LoVo (cell line): ENCODE measurements at places on chromosomes 2 and 18.

- no peak for DNase-seq
Measured at GRCh38 chr2:40038646-40039045, 259.6 kb upstream of the THUMPD2 start.

DNA sequence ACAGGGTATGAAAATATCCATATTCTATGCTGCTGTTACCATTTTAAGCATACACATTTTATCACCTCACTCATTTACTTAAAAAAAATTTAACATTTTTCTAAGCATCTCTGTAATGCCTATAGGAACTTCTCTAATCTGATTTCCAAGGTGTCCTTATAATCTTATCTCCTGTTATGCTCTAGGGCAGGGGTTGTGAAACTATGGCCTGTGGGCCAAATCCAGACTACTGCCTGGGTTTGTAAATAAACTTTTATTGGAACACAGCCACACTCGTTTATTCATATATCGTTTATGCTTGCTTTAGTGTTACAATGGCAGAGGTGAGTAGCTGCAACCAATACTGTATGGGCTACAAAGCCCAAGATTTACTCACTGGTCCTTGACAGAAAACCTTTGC, 151.6 kb downstream of the RAPGEF4 start:
- DNase-seq, result no peak

- no peak for DNase-seq
Measured at GRCh38 chr2:129233751-129234406, 745.6 kb upstream of the RAB6C start.

- peak; percentile 55 for DNase-seq
Measured at GRCh38 chr2:168849610-168850009, 40.6 kb downstream of the SPC25 start.

DNA sequence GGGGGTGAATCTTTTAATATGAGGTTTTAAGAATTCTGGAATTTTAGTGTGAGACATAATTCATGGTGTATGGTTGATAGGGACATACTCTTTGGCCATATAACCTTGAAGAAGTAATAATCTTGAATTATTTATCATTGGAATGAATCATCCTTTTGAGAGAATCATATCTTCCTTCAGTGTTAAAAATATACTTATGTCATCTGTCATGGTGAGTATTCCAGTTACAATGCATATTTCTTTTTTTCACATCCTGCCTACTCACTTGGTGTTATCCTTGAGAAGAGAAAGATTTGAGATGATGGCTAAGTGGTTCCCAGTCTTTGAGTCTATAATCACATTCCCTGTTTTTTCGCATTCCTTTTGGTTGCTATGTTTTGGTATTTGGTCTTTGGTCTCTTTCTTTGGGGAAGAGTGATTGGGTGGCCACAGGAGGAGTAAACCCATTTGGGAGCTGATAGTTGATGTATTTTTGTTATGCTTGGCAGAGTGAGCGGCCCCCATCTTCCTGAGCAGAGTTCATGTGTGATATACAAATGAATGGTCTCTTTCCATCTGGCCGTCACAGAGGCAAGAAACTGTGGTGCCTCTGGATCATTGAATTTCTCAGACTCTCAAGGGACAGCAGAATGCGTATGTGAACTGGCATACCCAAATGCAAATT, 21.6 kb downstream of the ASAP2 start:
- DNase-seq, result no peak

DNA sequence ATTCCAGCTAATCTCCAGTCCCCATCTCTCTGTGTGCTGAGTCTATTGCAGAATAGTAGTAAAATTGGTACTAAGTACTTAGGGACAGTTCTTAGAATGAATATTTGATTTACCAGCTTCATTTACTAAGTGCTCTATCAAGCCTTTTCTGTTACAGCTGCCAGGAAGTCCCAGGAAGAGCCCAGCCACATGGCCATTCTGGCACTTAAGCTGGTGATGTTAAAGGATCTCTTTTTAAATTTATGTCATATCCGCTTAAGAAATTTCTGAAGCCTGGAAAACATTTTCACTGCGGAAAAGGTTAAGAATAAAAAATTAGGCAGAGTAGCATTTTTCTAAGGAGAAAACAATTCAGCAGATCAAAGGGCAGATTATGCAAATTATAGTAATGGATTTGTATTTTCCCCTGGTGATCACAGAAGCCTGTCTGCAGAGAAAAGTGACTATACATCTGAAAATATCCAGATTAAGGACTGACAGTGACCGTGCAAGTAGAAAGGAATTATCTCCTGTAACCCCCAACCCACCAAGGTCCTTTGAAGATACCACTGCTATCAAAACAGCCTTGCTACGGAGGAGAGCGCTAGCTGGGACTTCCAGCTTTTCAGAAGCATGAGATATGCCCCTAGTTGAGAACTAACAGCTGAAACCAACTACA, 260.8 kb downstream of the SH3BP4 start:
- no peak for DNase-seq

- no peak for DNase-seq
Measured at GRCh38 chr2:24012521-24013188, 2.8 kb downstream of the MFSD2B start.

GRCh38 chr2:105373895-105374401, 24.9 kb downstream of the FHL2 start:
- DNase-seq, result no peak

DNA sequence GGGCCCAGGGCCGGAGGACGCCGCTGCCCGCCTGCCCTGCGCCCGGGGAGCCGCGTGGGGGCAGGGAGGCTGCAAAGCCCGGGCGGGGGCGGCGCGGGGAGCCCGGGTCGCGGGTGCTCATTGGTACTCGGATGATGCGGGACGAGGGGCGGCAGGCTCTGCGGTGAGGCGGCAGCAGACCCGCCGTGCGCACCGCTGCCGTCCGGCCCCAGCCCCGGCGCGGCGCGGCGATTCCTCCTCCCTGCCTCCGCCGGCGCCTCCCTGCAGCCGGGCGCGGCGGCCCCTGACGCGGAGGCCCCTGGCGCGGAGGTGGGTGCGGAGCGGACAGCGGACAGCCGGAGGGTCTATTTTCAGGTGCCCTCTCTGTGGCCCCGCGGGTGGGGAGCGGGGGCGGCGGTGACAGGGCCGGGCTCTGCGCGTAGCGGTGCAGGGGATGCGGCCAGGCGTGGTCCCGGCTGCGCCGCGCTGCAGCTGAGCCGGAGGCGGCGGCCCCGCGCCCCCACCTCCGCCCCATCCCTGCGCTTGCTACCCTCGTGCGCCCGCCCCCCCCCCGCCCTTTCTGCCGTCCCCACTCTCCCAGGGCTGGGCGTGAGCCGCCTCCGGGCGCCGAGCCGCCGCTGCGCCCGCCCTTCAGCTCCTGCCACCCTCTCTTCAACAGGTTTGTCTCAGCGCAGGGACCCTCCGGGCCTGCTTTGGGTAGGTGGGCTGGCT, 640 bp downstream of the SPTBN1 start:
- peak; percentile 22 for DNase-seq

DNA sequence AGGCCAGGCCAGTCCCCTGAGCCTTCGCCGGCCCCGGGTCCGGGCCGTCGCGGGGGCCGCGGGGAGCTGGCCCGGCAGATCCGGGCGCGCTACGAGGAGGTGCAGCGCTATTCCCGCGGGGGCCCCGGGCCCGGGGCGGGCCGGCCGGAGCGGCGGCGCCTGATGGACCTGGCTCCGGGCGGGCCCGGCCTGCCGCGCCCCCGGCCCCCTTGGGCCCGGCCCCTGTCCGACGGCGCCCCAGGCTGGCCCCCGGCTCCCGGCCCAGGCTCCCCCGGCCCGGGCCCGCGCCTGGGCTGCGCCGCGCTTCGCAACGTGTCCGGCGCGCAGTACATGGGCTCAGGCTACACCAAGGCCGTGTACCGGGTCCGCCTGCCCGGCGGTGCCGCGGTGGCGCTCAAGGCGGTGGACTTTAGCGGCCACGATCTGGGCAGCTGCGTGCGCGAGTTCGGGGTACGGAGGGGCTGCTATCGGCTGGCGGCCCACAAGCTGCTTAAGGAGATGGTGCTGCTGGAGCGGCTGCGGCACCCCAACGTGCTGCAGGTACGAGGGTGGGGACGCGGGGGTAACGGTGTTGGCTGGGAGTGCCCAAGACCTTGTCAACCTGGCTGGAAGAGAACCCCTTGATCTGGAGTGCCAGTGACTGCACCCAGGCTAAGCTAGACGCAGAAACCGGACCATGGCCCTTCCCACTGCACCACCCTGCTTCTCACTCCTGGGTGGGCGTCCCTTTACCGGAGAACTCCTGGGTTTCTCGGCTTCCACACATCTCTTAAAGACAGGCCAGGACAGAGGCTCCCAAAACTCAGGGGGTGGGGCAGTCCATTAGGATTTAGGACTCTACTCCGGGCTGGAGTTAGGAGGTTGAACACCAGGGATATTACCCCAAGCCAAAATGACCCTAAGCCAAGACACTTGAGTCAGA, 739 bp downstream of the PKDCC start:
- no peak for DNase-seq

DNA sequence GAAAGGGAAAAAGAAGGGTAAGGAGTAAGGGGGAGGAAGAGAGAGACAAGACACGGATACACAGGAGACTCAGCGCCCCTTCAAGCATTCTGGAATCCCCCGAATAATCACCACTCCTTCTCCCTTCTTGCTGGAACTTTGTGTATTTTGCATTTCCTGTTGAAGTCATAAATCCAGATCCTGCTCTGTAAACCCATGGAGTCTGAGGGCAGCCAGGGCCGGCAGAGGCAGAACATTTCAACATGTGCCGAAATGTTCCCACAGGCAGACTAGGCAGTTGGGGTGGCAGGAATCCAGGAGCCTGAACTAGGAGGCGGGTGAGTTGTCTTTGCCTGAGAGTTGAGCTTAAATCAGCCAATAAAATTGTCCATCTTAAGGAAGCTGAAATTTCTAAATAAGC, 193.1 kb downstream of the SH3RF3 start:
- no peak for DNase-seq

GRCh38 chr2:19255481-19255880, 102.9 kb downstream of the OSR1 start:
- no peak for DNase-seq

DNA sequence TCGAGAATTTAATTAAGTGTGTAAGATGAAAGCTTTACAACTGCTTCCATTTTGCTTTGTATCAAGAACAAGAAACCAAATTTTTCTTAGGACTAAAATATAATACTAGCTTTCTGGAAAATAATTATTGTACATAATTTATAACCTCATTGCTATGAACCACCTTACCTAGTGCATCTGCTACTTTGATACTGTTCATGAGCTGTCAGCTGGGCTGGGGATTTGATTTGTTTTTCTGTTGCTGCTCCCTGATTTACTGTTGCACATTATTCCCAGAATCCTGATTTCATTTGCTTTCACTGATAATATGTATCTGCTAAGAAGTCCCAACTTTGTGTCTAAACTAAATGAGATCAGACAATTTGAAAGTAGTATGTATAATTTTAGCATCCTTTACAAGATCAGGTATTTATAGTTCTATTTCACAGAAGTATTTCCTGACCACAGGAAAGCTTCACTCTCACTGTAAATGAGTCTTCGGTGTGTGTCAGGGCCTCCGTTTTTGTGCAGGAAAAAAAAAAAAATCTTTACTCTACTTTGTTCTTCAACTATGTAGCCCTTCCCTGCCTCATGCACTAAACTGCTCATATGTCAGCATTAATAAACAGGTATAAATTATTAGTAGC, 105.6 kb upstream of the CCDC150 start:
- DNase-seq, result no peak

- DNase-seq, result no peak
Measured at GRCh38 chr2:198137733-198138132, 333.3 kb downstream of the PLCL1 start.

DNA sequence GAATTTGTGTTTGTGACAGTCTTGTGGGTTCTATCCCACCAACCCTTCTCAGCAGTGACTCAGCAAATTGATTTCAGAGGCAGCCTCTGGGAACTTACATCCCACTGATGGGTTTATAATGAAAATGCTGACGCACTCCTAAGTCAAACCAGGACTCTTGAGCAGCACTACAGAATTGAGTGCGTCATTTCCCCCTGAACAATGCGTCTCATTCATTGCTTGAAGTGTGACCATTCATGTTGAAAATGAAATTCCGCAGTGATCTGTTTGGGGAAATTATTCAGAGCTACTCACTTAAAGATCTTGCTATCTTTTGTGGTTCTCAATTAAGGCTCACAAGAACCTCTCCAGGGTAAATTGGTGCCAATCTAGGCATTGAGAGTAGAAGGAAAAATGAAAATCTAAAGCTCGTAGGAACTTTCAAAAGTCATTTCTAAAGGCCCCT, 417.7 kb upstream of the SLC14A2 start:
- no peak for DNase-seq

DNA sequence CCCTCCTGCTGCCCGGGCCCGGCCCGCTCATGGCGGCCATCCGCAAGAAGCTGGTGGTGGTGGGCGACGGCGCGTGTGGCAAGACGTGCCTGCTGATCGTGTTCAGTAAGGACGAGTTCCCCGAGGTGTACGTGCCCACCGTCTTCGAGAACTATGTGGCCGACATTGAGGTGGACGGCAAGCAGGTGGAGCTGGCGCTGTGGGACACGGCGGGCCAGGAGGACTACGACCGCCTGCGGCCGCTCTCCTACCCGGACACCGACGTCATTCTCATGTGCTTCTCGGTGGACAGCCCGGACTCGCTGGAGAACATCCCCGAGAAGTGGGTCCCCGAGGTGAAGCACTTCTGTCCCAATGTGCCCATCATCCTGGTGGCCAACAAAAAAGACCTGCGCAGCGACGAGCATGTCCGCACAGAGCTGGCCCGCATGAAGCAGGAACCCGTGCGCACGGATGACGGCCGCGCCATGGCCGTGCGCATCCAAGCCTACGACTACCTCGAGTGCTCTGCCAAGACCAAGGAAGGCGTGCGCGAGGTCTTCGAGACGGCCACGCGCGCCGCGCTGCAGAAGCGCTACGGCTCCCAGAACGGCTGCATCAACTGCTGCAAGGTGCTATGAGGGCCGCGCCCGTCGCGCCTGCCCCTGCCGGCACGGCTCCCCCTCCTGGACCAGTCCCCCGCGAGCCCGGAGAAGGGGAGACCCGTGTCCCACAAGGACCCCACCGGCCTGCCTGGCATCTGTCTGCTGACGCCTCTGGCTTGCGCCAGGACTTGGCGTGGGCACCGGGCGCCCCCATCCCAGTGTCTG, 767 bp downstream of the RHOB start:
- DNase-seq, result peak; percentile 22
